Stimulated activated CD4-positive, alpha-beta T cell treated with anti-CD3 and anti-CD28 coated beads, Interleukin-12 subunit alpha, Interleukin-12 subunit beta, amount 100 ng/mL, for 48 hours (primary cell): ENCODE measurements at places on chromosomes 1 and 21.

GRCh38 chr1:116972674-116973030 lies 28.9 kb upstream of the CD101 start:
- DNase-seq: no peak

- no peak for DNase-seq
Measured at GRCh38 chr1:101004670-101005069, 20.9 kb downstream of the DPH5 start.

DNA sequence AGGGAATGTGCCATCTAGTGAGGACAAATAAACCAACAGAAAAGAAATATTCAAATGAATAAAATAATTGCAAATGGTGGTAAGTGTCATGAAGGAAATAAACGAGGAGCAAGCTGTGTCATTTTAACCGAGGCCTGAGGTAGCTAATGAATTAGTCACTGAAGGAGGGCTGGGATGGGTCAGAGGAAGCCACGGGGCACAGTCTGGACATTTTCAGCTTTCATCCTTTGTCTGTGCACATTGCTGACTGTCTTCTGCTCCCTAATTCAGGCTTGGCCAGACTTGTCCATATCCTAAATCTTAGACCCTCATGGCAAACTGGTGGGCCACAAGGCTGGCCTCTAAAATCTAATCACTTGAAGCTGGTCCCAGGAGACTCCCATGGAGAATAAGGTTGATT lies 138.4 kb downstream of the RHOU start:
- DNase-seq: no peak

DNA sequence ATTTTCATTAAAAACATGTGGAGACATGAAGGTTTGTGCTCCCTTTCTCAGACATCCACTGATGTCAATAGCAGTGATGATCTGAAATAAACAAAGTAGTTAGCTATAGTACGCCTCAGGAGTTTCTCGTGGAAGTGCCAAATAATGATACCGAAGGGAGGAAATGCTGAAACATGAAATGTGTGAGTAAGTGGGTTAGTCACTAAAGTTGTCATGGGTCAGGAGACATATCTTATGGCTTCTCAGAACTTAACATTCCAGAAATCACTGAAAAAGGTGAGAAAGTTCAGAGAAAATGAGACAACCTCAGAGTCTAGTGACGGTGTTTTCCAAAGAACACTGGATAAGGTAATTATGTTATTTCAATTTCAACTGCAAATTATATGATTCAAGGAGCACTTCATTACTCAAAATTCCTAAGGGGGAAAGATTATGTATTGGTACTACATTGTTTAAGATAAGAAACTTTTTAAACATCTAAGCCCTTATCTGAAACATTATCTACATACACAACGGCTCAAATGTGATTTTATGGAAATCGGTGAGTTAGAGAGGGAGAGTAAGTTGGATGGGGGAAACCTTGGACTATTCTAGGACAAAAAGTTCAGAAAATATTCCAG lies 20.6 kb downstream of the NIBAN1 start:
- DNase-seq: no peak

GRCh38 chr1:50369830-50370229 lies 53.4 kb downstream of the DMRTA2 start:
- no peak for DNase-seq

DNA sequence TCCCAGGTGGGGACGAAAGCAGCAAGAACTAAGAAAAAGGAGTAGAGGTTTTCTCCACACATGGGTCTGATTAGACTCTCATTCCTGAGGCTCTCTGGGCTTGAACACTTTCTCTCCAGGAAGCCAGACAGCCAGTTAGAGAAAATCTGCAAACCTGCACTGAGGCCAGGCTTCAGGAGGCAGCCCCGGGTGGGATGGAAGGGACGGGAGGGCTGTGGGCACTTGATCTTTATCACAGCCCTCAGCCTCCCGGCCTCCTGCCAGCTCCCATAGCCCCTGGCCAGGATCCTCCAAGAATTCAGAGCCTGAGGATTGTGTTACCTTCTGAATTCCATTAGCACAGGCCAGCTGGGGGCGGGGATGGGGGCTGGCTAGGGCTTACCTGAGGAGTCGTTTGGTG lies 40.1 kb downstream of the SERTAD4 start:
- no peak for DNase-seq

DNA sequence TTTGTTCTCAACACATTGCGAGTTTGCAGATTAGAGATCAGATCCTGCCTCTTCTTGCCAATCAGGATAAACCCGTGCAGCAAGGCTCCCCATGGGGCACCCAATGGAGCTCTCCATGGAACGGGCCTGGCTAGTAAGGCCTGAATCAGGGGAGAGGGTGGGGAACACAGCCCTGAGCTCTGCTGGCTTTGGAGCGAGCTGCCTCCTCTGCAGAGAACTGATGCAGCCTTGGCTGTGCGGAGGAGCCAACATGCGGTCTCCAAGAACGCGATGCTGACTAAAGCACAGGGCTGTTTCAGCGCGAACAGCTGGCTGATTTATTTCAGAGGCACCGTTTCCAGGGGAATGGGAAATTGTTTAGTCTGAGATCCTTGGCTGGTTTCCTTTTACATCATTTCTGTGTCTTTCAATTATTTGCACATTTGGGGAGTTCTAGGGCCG lies 139.7 kb downstream of the TSEN15 start:
- DNase-seq: no peak

GRCh38 chr1:6378096-6378746 lies 15.3 kb downstream of the ACOT7 start:
- no peak for DNase-seq

DNA sequence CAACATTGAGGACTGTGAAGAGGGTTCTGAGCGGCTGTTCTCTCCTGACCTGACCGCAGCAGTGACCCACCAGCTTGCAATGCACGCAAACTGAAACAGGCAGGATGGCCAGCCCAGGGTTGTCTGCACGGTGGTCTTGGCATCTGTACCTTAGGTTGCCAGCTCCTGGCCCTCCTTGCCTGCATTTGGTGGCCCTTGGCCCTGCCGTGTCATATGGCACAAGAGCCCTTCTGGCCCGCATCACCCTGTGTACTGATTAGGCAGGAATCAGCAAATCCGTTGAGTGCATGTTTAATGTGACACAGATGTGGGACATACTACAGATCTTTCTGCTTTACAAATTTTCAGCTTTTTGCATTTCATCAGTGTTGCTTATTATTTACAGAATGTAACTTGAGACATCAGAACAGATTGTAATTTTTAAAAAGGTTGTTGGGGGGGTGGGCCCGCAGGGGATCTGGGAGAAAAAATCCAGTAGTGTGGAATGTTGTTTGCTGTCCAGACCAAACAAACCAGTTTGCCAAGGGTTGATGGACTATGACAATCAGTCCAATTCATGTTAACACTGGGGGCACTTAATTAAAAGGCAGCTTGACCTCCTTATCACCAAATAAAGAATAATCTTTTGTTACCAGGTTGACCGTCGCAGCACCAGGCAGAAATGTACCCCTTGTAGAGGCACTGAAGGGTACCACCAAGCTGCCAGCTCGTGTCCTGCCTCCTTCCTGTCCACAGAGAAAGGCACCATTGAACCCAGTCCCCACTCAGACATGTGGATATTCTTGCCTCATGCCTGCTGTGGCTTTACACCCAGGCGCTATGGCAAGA lies 132.6 kb downstream of the DHRS3 start:
- no peak for DNase-seq

DNA sequence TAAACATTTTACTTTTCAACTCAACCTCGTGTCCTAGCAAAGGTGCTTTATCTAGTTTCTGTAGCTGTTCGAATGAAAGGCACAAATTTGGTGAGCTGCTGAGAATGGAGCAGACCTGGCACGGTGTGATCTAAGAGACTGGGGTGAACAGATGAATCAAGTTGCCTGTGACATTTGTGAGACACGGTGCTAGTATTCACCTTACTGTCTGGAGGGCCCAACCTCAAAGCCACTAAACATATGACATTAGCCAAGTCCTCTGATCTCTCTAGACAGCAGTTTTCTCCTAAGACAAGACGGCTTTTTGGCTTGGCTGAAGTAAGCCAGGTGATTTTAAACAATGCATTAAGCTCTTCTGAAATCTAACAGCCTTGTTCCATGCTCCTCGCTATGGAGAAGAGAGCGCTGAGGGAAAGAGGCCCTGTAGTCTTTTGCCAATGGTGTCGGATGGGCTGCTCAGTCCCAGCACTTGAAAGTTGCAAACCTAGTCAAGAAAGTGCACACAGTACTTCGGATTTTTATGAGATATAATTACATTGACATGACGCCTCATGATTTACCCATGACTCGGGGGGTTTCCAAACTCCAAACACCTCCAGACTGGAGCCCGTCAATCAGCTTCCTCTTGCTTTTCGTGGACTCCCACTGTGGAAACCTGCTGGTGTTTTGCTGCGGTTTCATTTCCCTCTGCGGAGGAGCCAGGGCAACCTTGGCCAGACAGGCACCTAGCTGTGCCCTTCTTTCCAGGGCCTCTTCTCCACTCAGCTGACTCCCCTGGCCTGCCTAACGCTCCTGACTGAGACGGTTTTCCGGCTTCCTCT lies 794 bp upstream of the TOR3A start:
- peak; percentile 17 for DNase-seq

- DNase-seq: no peak
Measured at GRCh38 chr1:52413410-52413989, 9.1 kb downstream of the PRPF38A start.

DNA sequence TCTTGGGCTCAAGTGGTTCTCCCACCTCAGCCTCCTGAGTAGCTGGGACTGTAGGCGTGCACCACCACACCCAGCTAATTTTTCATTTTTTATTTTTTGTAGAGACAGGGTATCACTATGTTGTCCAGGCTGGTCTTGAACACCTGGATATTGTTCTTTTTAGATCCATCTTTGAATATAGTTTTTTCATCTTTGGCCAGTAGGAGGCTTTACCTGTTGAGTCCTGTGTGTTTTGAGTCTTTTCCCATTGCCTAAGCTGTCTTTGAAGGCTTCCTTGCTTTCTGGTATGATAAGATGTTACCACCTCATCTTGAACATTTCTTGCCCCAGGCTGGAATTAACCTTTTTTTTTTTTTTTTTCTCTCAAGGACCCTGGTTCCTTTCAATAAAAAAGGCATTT lies 387.8 kb upstream of the RUNX1 start:
- DNase-seq: no peak

- DNase-seq: no peak
Measured at GRCh38 chr1:224331326-224331725, 1.4 kb upstream of the NVL start.

DNA sequence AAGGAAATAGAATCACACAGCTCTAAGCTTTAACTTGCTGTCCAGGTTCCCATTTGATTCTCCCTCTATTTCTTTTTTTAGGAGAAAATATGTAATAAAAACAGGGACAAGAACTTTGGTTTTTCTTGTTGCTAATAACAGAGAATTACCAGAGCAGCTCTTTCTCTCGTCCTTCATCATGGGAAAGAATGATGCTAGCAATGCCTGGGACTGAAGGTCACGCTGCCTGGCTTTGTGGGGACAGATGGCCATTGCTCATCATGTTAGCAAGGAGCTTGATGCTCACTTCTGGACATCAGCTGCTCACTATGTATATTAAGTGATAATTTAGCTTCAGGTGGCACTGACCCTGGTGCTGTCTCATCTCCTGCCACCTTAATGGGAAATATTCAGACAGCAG lies 77.3 kb upstream of the AKT3 start:
- DNase-seq: no peak

GRCh38 chr1:50458507-50458906 lies 35.3 kb upstream of the DMRTA2 start:
- no peak for DNase-seq

DNA sequence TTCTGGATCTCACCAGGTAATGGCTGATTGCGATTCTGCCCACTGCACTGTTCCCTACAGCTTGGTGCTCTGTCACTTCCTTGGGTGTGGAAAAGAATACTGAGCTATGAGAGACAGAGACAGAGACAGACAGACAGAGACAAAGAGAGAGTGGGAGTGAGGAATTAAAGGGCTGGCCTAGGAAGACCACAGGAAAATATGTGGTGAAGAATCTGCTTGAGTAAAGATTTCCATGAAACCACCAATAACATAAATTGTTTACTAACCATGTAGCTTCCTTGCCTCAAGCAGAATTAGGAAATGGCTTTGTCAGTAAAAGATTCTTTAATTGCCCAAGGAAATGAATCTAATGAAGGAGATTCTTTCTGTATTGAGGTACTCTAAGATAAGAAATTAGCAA lies 54.4 kb downstream of the MPZL1 start:
- DNase-seq: no peak

DNA sequence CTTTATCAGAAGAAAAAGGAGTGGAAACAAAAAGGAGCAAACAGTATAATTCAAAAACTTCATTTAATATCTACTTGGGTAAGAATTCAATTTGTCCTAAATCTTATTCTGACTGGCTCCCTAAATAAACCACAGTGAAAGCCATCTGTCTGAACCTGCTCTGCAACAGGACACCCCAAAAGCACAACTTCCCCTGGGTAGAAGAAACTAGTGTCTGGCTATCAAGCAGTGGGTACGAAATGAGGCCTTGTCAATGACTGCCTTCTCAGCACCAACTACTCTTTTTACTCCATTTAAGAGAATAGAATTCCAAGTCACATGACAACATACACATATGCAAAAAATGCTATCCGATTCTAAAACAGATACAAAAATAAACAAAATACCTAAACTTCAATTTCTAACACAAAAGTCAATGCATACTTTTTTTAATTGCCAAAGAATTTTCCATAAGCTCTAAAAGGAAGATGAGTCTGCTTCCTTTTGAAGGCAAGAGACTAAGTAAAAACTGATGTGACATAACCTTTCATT lies 206.8 kb downstream of the SLC45A1 start:
- no peak for DNase-seq

DNA sequence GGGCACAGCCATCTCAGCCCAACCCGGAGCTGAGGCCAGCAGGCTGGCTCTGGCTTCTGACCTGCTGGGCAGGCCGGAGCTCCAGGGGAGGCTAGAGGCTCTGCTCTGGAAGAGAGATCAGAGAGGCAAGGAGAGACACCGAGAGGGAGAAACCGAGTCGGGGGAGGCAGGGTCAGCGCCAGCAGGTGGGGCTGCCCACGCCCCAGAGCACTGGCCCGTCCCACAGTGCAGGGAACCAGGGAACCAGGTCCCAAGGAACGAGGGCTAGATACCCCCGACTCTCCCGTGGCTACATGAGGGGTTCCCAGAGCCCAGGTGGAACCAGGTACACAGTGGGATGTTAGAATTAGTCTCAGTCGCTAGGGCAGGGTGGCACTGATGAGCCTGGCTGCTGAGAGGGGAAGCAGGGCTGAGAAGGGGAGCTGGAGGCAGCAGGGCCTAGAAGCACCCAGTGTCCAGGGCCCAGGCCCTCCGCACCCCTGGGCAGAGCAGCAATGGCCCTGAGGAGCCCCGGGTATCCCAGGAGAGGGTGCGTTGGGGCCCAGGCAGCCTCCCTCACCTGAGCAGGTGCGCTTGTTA lies 2.1 kb downstream of the MASP2 start:
- no peak for DNase-seq
